ENCODE measurements at places on chromosomes 7 and 10.

- no peak for DNase-seq
These were observed 193.8 kb downstream of the ABCA13 start for GRCh38 chr7:48365010-48365409.

GRCh38 chr10:71083716-71083975, 128.7 kb upstream of the UNC5B start:
- no peak for DNase-seq

- no peak for DNase-seq
These were observed 30.8 kb downstream of the CASD1 start for GRCh38 chr7:94540428-94540827.

GRCh38 chr7:97697396-97697795, 34.5 kb upstream of the TAC1 start:
- DNase-seq, result no peak

- DNase-seq, result no peak
These were observed 2.2 kb upstream of the TSPAN12 start for GRCh38 chr7:120860156-120860555.

DNA sequence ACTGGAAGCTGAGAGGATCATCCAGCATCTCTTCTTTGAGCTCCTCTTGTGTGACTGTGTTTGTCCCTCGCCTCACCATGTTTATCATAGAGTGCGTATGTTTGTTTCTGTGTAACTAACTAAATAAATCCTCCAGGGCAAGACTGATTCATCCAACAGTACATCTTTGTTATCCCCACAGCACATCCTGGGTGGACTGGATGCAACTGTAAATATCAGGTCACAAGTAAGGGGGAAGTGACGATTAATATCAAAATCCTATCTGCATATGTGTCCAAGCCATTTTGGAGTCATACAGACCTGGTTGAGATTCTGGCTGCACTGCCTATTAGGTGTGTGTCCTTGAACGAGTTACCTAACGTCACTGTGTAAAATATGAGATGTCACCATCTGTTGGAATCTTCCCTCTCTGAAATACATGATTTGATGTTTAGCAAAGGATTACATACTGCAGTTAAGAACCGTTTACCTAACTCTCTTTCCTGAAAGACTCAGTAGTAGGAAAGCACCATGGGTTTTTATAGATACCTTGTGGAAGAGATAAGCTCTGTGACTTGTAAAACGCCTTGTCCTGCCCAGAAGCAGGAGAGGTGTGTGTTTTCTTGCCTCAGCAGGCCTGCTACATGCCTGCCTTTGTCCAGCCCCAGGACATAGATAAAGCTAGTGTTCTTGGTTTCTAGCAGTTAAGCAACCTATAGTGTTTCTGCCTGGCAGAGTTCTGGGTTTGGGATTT, 25.8 kb downstream of the WBP1L start:
- DNase-seq, result no peak

- no peak for DNase-seq
These were observed 15.4 kb downstream of the CTBP2 start for GRCh38 chr10:125144693-125145623.

GRCh38 chr7:134782121-134782623, 2.7 kb downstream of the CALD1 start:
- DNase-seq, result no peak

GRCh38 chr7:91191771-91192170, 72.5 kb upstream of the FZD1 start:
- DNase-seq, result no peak

Data from progenitor cell of endocrine pancreas (in vitro differentiated cells).